ENCODE measurements at places on chromosomes 6 and 20.
A peak's percentile ranks its signal among the peaks of the same experiment; 100 is the strongest.

DNA sequence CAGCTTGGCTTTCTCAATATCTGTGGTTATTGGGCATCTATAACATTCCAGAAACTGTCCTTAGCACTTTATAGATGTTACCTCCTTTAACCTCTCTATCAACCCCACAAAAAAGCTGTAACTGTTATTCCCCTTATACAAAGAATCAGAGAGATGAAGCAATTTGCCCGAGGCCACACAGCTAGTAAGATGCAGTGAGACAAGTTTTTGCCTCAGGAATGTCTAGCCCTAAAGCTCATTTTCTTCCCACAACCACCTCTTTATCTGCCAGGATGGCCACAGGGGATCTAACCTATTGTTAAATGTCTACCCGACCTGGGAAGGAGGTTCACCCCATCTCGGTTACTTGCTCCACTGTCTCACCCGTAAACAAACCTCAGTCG lies 31.9 kb upstream of the TCP11 start:
- DNase-seq: no peak

GRCh38 chr20:20611167-20611566 lies 101.3 kb downstream of the RALGAPA2 start:
- DNase-seq: no peak

DNA sequence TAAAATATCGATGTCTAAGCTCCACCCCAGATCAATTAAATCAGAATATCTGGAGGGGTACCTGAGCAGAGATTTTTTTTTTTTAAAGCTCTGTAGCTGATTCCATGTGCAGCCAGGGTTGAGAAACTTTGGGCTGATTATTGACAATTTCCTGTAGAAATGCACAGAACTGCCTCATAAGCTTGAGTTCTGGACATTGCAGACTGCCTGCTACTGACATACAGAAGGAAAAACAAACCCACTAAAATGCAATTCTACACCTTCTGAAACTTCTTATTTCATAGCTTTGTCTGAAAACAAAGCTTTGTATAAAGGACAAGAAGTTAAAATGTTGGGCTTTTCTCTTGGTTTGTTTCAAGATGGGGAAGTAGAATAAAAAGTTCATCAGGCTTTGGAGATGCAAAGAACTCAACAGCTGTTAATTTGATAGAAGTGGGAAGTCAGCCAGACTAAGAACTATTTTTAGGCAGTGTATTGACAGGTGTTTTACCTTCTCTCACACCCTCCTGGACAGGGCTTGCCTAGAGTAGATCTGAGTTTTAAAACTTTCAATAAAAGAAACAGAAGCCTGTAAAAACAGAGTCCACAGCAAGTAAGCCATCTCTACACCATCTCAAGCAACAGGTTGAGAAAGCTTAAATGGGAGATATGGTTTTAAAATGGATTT lies 147.7 kb downstream of the KCNQ5 start:
- DNase-seq: no peak

DNA sequence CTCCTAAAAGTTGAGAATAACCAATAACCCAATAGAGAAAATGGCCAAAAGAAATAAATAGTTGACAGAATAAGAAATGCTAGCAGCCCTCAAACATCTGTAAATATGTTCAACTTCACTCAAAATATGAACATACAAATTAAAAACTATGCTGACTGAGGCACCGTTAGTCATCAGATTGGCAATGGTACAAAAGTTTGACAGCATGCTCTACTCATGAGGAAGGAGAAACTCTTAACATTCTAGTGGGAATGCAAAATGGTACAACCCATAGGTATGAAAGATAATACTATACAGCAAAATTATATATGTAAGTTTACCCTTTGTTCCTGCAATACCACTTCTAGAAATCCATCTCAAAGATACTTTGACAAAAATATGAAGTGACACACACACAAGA lies 1.6 kb upstream of the ZSCAN12 start:
- no peak for DNase-seq

GRCh38 chr6:106629859-106630163 lies 433 bp downstream of the QRSL1 start:
- DNase-seq: no peak

GRCh38 chr20:49505518-49505917 lies 23.1 kb upstream of the KCNB1 start:
- peak; percentile 62 for DNase-seq

GRCh38 chr6:55511122-55511800 lies 67.7 kb downstream of the HMGCLL1 start:
- no peak for DNase-seq

DNA sequence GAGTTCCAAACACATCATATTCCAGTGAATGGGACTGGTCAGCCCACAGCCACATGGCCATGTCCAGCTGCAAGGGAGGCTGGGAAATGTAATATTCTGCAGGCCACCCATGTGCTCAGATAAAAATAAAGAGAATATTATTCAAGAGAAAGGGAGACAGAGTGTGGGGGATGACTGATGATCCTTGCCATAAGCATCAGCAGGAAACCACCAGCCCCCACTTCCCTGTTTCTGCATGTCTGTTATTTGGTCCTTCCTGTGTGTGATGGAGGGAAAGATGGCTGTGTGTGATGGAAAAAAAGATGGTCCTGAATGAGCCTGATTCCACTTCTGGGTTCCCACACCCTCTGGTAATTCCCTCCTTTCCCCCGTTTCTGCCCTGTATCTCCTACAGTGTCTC lies 13.1 kb upstream of the RSPO4 start:
- DNase-seq: no peak

DNA sequence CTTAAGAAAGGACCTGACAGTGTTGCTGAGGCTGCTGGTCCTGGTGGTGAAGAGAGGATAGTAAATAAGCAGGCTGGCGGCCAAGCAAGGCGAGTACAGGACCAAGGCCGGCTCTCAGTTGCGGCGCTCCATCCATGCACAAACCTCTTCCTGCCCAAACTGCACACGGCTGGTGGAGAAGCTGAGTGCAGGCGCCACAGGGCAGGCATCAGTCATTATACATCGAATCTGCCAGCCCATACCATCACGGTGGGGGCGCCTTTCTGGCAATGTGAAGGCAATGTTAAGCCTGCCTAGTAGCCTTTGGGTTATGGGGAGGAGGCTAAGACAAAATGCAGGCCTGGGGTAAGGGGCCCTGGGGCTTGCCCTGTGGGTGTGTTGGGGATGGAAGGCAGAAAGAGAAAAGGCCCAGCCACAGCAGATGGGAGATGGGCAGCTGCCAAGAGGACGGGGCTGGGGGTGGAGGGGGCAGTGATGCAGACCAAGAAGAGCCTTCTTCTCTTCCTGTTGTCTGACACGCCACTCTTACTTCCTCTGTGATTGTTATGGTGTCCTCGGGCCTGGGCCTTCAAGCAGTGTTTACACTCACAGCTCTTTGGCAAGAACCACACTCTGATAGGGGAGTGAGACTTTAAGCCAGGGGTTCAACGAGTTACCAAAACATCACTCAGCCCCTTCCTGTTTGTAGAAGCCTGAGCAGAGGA lies 20.3 kb upstream of the KCNK16 start:
- no peak for DNase-seq

DNA sequence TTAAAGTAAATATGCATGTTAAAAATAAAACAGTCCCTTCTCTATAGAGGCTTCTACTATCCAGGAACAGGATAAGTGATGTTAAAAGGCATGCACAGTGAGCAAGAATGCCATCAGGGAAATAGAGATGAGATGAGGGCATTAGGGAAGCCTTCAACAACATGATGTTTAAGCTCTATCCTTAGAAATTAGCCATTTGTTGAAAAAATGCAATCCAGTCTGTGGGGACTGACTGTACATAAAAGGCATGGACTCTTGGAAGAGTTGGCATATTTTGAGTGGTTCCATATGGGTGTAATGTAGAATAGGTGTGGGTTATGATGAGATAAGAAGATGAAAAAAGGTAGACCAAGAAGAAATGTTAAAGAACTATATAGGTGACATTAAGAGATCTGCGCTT lies 5.8 kb downstream of the KIAA0319 start:
- DNase-seq: no peak

GRCh38 chr6:136085370-136086115 lies 164.6 kb downstream of the MTFR2 start:
- DNase-seq: no peak

DNA sequence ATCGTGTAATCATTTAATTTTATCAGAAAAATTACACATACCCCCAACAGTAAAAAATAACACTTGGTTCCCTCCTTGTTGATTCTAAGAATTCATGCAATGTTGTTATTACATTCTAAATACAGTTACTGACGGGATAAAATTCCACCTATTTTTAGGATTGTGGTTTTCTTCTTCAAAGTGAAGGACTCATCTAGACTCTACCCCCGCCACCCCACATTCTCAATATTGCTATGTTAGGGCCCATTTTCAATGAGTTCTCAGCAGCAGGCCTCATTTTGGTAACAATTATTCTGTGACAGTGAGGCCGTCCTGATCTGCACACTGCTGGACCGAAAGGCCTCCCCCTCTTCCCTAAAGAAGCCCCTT lies 43.5 kb downstream of the PREX1 start:
- DNase-seq: no peak

DNA sequence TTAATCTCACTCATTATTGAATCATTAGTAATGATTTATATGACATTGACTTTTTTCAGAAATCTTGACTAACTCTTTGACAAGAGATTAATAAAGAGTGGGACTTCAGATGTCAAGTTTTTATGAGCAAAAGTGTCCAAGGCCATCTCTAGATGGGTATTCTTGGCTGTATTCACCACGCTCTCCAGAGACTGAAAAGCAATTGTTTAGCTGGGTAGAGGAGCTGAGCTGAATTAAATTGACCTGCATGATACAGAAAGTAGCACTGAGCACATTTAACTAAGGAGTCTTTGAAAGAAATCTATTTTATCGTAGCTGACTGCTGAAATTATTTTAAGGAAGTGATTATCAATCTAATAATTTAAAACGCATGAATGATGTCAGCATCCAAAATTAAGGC lies 89.4 kb downstream of the LINC00237 start:
- DNase-seq: no peak
